ENCODE measurements at places on chromosomes 5 and 9. TPM values are rescaled to one million over a fixed set of nuclear protein-coding genes. Genes with fewer than 3 reads are reported as not detected.

Gene COL15A1
- 0.14 TPM for polyA plus RNA-seq

Gene RNF14
- 5.7 TPM for polyA plus RNA-seq

Gene GPR21
- polyA plus RNA-seq, result not detected

Gene GRIN3A
- 0.11 TPM for polyA plus RNA-seq

Gene HAVCR2
- 56.8 TPM for polyA plus RNA-seq

Gene NUP214
- polyA plus RNA-seq, result 214 TPM

Gene TLE1
- 0.46 TPM for polyA plus RNA-seq

Gene PPP2R2B
- polyA plus RNA-seq, result 0.08 TPM

Gene ZDHHC11
- polyA plus RNA-seq, result not detected

Gene IL3
- not detected for polyA plus RNA-seq

Gene CCNJL
- polyA plus RNA-seq, result not detected

Gene GABRA1
- not detected for polyA plus RNA-seq
